Activated naive CD4-positive, alpha-beta T cell treated with anti-CD3 and anti-CD28 coated beads, Interleukin-2, amount 10 ng/mL, durations not matched to agents 7 days and 5 days (primary cell): ENCODE measurements at places on chromosomes 6 and 20.

DNA sequence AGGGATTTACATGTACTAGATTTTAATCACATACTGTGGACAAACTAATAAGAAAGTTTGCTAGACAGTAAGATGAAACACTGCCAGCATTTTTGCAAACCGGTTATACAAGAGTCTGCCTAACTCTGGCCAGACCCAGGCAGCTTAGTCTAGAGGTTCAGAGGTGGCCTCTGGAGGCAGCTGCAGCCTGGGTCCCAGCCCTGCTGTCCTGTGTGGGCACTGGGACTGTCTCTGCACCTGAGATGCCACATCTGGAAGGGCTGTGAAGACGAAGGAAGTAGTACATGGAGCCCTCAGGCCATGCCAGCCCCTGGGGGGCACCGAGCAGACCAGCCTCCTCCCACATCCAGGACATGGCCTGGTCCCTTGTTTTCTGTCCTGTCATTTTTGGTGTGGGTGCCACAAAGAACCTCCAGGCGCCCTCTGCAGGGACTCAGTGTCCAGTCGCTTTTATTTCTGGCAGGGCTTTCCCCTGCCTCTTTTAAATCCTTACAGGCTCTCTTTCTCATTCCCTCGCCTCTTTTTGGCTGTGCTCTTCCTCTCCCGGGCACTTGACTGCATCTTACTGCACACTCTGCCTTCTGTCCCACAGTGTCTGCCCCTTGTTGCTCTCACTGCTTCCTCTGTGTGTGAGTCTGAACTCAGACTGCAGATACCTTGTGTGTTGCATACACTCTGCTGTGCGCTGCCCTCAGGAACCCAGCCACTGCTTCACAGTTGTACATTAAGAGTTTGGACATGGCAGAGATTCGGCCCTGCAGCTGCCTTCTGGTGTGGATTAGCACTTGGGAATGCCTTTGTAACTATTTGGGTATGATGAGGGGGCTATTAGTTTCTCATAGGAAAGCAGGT is 216.7 kb downstream of the ZDHHC14 start:
- DNase-seq: peak; percentile 65

DNA sequence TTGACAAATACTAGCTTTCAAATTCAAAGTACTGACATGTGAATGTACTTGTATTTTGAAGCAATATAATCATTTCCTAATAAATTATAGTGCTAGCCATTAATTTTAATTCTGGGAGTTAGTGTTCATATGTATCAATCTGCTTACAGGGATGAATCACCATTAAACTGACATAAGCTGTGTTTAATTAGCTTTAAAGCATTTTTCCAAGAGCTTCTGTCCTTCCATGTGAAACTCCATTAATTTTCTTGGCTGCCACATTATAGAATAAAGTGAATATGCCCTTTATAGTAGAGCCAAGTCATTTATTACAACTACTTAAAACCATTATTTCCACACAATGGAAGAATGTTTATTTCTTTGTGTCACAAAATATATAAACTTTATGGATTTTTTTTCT is 150.8 kb downstream of the COL21A1 start:
- DNase-seq: no peak

- DNase-seq: no peak
Measured at GRCh38 chr20:25247518-25247955, 348 bp upstream of the PYGB start.

- peak; percentile 39 for DNase-seq
Measured at GRCh38 chr20:44642203-44643153, 9.0 kb downstream of the ADA start.

DNA sequence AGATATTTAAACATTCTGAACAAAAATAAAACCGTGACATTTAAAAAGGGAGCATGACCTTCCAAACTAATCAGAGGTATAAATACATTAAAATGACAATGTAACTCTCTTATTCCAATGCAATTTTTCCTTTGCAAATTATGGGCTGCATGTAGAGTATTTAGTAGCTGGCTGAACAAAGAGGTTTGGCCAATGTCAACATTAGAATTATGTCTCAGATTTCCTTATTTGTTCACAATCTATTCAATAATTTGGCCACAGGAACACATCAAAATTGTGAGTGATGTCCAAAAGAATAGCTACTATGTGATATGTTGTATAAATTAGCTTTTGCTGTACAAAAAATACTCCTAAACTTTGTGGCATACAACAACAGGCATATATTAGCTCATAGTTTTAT is 580.0 kb upstream of the MARCKS start:
- no peak for DNase-seq

DNA sequence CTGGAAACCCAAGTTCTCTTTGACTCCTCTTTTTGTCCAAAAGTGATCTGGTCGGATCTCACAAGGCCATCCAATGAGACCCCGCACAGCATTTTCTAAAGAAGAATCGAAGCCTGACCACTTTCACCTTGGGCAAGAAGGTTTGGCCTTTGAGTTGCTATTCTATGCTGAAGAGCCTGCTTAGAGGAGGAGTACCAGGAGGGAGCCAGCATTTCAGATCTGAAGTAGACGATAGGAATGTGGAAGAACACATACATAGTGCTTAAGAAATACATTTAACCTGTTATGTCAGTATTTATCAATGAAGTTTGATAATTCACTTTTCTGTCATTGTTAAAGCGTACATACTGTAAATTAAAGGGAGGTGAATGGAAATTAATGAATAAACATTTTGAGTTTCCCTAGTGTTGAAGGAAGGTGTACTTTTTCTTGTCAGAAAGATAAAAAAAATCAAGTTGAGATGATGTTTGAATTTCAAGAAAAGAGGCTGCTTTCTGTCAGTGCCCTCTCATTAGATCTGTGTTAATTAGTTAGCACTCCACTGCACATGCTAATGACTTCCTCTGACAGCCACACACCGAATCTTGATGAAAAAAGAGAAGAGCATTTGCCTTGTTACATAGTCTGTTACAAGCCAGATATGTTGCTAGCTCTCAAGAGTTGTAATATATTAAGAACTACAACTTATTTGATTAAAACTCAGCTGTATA is 10.9 kb upstream of the TDRD6 start:
- DNase-seq: no peak

DNA sequence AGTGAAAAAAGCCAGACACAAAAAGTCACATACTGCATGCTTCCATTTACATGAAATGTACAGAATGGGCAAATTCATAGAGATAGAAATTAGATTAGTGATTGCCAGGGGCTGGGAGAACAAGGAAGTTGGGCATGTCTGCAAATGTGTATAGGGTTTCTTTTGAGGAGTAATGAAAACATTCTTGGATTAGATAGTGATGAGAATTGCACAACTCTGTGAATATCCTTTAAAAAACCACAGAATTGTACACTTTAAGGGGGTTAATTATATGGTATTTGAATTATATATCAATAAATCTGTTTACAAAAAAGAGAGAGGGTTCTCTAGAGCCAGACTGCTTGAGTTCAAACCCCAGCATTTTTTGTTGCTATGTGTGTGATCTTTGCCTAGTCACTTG is 188.1 kb downstream of the CDC5L start:
- no peak for DNase-seq

DNA sequence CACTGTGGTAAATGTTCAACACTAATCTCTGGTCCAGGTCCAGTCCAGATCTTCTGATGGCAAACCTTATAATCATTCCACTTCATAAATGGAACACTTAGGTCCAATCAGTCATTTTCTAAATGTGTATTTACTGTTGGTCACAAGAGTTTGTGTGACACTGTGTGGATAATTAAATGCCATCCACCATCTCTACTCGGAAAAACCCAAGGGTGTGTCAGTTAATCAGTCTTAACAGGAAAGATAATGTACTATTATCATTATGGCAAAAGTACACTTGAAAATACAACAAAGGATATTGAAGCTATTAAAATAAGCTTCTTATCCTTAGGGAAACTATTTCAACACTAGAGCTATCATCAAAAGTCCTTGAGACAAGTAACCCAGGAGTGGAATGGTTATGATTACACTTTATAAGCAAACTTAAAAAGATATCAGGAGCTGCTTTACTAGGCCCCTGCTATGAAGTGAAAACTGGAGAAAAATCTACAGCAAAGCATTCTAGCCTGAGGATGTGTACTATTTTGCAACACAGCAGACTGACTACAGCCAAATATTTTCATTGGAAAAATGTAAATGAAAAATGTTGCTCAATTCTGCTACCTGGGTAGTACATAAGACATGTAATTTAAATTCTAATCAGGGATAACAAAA is 227.9 kb downstream of the LAMA2 start:
- DNase-seq: no peak

GRCh38 chr6:144474904-144475303 is 189.8 kb downstream of the UTRN start:
- DNase-seq: no peak

DNA sequence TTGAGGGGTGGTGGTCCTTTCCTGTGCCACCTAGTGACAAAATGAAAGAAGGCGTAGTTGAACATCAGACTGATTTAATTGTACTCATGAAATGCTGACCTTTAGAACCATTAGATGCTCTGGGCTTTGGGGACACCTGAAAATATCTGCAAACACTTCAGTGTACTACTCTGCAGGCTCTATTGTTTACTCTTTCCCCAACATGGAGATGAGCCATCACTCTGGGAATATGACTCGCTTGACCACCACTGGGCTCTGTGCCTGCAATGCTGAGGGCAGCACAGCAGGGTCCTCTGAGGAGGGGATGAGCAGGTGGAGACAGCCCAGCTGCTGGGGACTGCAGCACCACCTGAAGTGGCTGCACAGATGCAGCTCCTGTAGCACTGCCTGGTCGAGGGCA is 74.8 kb upstream of the SLC24A3 start:
- DNase-seq: no peak

GRCh38 chr20:53707371-53708055 is 113.9 kb upstream of the ZNF217 start:
- peak; percentile 30 for DNase-seq

GRCh38 chr6:111610548-111611172 is 5.0 kb upstream of the TRAF3IP2 start:
- no peak for DNase-seq

DNA sequence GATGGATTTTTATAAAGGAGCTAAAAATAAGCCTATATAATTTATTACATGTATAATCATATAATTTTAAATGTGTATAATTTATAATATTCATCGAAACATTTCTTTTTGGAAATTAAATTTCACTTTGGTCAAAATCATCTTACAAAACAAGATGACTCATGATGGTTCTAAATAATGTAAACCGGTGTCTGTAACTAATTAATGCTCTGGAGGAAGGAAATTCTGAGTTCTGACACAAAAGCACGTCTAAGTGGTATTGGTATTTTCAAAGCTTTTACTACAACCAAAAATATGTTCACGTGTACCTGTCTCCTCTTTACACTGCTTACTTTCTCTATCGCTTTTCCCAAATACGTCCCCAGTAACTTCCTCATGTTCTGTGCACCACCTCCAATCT is 134.1 kb downstream of the MTHFD1L start:
- DNase-seq: no peak

DNA sequence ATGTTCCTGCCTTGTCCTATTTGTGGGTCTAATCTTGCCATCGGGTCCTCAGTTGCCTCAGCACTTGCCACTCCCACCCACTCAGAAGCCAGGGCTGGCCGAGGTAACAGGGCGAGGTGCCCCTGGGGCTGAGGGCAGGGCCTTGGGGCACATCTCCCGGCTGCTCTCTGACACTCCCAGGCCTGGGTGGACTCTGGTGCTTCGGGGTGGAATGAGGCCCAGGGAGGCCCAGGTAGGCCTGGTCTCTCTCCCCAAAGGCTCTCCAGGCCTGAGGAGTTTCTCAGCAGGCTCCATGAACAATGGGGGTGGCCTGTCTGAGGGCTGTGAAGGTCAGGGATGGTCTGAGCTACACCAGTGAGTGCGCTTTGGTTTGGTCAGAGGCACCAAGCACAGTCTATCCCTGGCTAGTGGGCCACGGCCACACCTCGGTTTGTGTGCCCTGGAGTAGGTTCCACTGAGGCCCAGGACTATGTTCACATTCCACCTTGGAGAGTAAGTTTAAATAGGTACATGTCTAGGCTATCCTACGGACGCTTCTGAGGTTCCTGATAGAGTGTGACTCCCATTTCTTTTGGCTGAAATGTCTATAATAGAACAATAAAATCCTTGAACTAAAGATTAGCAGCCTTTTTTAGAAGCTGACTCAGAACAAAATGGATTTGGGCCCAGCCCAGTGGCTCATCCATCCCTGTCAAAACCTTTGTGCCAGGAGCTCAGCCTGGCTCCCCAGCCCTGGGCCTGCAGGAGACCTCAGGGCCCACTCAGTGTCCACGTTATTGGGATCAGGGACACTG is 78.8 kb downstream of the SLC24A3 start:
- no peak for DNase-seq

DNA sequence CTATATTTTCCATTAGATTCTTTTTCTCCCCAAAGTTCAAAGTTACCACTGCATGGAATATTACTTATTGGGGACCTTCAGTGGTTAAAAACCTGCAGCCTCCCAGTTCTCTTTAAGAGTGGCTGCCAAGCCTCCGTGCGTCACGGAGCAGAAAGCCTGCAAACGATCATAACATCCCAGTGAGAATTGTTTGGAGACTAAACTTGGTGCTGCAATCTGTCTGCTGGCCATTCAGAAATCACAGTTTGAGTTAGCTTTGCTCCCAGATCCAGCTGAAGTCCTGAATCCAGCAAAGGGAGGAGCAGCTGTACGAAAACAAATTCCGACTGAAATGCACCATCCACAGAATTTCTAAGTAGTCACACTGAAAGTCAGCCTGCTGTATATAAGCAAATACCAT is 213.5 kb upstream of the PDE10A start:
- DNase-seq: no peak
